ENCODE measurements at places on chromosomes 5 and 9.

DNA sequence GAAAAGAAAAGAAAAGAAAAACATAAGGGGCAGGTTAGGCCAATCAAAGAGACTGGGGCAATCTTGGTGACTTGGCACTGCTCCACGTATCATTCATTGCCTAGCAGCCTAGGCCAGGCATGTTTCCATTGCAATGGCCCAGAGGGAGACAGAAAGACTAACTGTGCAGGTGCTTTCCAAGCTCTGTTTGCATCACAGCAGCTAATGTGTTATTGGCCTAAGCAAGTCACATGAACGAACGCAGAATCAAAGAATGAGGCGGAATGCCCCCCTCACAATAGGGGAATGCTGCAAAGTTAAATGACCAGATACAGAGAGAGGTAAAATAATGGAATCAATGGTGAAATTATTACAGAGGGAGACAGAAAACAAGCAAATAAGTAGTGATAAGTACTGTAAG lies 11.1 kb upstream of the VPS13A start:
- DNase-seq = no peak

DNA sequence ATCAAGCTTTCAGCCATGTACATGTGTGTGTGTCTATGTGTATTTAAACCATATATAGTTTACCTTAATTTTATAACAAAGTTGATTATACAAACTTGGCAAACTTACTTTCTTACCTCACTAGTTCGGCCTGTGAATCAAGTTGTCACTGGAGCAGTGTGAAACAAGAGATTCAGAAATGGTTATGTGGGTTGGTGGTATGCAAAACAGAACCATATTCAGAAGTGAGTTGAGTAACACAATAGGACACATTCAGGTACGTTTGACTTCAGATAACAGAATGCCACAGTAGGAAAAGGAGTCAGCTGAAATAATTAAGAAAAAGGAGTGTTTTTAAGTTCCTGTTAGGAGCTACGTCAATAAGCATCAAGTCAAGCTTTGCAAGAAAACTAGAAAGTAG lies 21.5 kb downstream of the XPA start:
- DNase-seq = no peak

DNA sequence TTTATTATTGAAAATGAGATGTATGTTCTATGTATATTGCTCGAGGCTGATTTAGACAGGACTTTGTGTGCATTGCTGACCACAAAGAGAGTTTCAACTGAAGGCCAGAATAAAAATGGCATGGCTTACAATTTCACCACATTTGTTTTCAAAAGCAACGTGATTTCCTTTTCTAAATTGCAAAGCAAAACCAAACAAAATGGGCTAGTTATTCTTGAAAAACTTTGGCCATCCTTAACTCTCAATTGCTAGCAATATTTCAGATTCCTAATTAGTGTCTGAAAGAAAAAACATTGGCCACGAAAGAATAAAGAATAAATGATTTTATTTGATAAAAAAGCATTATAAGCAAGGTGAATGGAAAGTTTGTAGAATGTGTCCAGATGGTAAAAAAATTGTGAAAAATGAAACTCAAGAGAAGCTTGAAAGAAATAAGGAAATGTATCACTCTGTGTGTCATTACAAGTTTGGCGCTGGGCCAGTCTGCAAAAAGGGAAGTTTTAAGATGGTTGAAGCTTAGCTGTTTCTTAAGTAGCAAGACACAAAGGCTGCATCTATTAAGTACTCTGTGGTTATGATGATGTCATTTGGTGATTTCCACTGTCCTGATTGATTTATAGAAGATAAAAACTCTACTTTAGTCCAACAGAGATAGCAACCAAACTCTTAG lies 89.2 kb upstream of the PRLR start:
- DNase-seq = peak; percentile 29

- DNase-seq = no peak
Observed at GRCh38 chr9:34623374-34624235, 3.3 kb upstream of the DCTN3 start.

DNA sequence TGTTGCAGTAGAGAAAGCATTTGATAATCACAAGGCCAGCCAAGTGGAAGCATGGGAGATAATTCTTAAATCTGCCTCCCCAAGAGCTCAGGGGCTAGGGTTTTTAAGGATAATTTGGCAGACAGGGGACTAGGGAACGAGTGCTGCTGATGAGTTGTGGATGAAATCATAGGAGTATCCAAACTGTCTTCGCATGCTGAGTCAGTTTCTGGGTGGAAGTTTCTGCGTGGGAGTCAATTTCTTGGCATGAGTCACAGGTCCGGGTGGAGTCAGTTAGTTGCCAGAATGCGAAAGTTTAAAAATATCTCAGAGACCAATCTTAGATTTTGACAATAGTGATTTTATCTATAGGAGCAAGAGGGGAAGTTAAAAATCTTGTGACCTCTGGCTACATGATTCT lies 112.6 kb downstream of the TMC1 start:
- DNase-seq = no peak

DNA sequence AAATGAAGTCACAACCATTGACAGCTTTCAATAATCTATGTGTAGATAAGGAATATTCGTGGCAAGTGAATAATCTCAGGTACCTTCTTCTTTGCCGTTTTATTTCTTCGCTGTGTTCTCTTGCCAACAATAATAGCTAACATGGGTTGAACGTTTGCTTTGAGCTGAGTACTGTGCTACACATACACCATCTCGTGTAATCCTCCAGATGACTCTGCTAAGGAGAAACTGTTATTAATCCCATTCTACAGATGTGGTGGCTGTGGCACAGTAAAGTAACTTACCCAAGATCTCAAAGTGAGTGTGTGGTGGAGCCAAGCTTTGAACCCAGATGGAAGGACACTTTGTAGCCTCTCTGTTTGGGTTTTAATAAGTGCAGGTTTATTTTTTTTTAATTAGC lies 179.7 kb downstream of the C9orf152 start:
- DNase-seq = no peak

- no peak for DNase-seq
Observed at GRCh38 chr5:133942614-133943474, 25.6 kb downstream of the C5orf15 start.

DNA sequence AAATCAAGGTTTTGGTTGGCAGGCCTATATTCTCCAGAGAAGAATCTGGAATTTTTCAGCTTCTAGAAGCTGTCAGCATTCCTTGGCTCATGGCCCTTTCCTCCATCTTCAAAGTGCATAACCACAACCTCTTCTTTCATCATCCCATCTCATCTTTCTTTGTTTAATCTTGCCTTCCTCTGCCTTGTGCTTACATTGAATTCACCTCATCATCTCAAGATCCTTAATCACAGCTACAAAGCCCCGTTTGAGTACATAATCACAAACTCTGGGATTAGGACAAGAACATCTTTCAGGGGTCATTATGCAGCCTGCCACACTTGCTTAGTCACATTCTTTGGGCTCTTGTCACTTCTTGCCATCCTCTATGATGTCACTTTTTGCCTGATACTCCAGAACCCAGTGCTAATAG lies 130.3 kb downstream of the FOXD1 start:
- DNase-seq = no peak

- no peak for DNase-seq
Observed at GRCh38 chr9:95930277-95930676, 54.8 kb downstream of the ERCC6L2 start.

DNA sequence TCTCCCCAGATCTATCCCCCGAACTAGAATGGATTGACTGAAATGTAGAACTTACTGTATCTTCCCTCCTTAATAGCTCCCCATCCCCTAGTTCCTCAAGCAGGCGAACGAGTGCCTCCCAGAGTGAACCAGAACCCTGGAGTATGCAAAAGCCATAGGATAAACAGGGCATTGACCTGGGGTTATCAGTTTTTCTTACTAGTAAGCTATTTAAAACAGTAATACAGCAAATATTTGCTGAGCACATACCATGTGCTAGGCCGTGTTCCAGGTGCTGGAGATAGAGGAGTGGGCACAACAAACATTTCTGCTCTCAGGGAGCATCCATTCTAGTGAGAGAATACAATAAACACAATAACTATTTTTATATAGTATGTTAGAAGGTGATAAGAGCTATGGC lies 1.8 kb downstream of the SKP2 start:
- no peak for DNase-seq

GRCh38 chr5:142248853-142249462 lies 75.9 kb downstream of the SPRY4 start:
- DNase-seq = no peak

DNA sequence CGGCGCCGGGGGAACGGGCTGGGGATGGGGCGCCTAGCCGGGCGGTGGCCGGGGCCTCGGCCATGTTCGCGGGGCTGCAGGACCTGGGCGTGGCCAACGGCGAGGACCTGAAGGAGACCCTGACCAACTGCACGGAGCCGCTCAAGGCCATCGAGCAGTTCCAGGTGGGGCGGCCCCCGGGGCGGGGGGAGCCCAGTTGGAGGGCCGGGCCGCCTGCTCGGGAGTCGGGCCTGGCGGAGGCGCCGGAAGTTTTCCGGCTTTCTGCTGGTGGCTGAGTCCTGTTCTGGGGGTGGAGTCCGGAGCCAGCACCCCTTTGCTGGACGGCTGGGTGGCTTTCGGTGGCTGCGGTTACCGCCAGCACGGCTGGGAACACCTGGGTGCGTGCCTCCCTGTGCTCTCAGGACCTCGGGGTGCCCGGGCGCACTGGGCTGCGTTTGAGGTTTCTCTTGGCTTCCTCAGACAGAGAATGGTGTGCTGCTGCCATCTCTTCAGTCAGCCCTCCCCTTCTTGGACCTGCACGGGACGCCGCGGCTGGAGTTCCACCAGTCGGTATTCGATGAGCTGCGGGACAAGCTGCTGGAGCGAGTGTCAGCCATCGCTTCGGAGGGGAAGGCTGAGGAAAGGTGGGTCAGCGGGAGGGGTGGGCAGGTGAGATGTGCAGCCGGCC lies 454 bp downstream of the NELFB start:
- DNase-seq = no peak

GRCh38 chr9:27591093-27591492 lies 17.8 kb upstream of the C9orf72 start:
- no peak for DNase-seq

DNA sequence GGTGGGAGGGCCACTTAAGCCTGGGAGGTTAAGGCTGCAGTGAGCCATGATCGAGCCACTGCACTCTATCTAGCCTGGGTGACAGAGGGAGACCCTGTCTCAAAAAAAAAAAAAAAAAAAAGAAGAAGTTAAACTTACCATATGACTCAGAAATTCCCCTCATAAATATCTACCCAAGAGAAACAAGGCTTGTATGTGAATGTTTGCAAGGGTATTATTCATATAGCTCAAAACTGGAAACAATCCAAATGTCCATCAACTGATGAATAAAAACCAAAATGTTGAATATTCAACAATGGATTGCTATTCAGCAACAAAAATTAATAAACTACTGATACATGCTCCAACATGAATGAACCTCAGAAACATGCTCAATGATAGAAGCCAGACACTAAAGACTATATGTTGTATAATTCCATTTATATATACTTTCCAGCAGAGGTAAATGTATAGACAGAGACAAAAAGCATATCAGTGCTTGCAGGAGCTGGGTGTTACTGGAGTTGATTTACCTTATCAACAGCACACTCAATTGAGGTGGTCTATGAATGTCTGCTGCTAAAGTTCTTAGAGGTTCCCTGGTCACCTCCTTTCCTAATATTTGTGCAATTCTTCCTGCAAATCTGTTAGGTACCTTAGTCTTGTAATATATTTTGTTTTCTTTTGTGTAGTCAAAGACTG lies 5.3 kb upstream of the SREK1 start:
- DNase-seq = no peak

GRCh38 chr5:134252671-134253070 lies 26.8 kb upstream of the PPP2CA start:
- DNase-seq = no peak

GRCh38 chr5:151036556-151036955 lies 16.2 kb downstream of the GPX3 start:
- no peak for DNase-seq

- no peak for DNase-seq
Observed at GRCh38 chr5:57681942-57682341, 199.3 kb upstream of the ACTBL2 start.

GRCh38 chr9:36063804-36064447 lies 27.2 kb downstream of the RECK start:
- DNase-seq = no peak

DNA sequence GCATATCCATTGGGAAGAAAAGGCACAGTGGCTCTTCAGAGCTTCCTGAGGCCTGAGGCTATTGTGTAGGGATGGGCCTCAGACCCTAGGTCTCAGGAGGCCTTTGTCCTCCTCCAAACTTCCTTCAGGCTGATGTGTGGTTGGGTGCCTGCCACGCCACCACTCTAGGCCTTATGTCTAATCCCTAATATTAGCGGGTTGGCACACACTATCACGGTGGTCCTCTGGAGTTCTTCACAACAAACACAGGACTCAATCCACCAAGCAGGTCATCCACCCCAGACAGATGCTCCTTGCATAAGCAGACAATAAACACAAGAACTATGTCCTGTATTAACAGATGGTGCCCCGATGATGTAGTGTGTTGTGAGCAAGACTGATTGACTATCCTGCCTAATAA lies 31.0 kb upstream of the FSTL4 start:
- DNase-seq = no peak

DNA sequence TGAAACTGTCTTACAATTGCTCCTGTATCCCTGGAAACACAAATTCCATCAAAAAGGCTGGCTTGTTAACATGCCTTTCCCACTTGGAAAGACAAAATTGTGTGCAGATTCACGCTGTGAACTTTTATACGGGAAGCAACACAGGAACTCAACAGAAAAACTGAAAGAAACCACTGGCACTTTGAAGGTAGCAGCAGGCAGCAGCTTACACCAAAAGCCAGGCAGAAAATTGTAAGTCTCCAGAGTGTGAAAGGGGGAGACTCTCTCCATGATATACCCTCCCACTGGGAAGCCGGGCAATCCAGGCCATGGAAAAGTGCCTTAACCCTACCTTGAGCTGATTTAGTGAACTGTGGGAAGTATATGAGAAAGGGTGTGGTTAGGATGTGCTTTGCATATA lies 943.7 kb downstream of the CDH18 start:
- DNase-seq = no peak

- no peak for DNase-seq
Observed at GRCh38 chr9:87824216-87824875, 58.3 kb upstream of the SPATA31E1 start.

DNA sequence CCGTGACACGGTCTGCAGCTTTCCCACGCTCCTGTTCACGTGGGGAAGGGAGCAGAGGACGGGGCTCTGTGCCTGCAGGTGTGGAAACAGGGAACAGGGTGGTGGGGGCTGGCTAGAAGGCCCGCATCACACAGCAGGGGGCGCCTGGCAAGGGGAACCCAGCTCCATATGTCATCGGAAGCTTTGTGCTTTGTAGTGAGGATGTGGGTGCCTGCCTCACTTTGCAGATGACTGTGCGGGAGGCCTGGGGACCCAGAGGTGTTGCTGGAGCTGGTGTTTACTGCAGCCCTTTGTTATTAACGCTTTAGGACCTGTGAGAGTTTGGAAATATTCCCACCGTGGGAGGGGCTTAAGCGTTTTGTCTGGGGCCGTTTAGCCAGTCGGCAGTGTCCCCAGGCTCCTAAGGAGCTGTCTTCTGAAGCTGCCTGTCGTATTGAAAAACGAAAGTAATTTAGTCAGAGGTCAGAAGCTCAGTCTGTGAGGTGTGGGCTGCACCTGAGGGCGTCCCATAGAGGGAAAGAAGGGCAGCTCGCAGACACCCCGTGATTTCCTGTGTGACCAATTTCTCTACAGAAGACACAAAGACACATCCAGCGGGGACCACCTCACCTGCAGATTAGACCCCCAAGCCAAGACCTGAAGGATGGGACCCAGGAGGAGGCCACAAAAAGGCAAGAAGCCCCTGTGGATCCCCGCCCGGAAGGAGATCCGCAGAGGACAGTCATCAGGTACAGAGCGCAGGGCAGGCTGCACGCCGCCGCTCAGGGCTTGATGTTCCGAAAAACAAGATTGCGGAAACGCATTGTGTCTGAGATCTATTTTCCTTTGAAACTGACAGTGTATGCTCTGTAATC lies 9.1 kb downstream of the MAN1B1 start:
- DNase-seq = no peak

GRCh38 chr5:2874099-2874498 lies 122.6 kb upstream of the IRX2 start:
- no peak for DNase-seq
